ENCODE measurements at places on chromosomes 7 and 10.

DNA sequence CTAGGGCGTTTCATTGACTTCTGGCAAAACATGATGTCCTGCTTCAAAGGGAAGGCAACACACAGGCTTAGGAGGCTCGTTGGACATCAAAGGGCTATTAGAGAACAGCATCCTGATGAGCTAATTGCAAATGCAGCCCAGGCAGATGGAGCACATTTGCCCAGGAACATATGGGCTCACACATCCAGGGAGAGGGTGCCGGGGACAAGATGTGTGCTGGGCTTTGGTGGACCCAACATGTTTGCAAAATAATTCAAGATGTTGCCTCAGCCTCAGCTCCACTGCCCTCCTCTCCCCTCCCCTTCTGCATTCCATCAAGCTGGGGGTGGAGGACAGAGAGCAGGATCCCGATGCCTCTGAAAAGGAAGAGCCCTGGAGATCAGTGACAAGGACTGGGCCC is 217.1 kb upstream of the ZMIZ1 start:
- peak; percentile 35 for DNase-seq

- no peak for DNase-seq
Observed at GRCh38 chr7:150340024-150340749, 1.2 kb downstream of the RARRES2 start.

- no peak for DNase-seq
Observed at GRCh38 chr7:51265066-51265907, 51.3 kb downstream of the COBL start.

GRCh38 chr10:63237396-63237795 is 104.3 kb downstream of the NRBF2 start:
- no peak for DNase-seq

DNA sequence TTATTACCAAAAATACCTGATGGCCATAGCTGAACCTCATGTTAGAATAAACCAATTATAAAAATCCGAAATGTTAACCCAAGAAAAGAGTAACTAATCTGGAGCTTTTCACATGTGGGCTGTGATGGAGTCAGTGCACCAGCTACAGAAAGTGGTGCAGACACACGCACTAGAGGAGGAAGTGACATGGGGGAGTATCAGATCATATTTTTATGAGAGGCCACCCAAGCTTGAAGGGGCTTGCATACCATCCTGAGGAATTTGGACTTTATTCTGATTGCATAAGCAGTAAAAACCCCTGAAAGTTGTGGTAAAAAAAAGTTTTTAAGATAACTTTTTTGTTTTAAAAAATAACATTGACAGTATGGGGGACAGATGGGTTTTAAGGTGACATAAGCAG is 1148.5 kb upstream of the CELF2 start:
- DNase-seq = no peak

GRCh38 chr7:149217570-149217969 is 21.9 kb upstream of the ZNF212 start:
- no peak for DNase-seq

DNA sequence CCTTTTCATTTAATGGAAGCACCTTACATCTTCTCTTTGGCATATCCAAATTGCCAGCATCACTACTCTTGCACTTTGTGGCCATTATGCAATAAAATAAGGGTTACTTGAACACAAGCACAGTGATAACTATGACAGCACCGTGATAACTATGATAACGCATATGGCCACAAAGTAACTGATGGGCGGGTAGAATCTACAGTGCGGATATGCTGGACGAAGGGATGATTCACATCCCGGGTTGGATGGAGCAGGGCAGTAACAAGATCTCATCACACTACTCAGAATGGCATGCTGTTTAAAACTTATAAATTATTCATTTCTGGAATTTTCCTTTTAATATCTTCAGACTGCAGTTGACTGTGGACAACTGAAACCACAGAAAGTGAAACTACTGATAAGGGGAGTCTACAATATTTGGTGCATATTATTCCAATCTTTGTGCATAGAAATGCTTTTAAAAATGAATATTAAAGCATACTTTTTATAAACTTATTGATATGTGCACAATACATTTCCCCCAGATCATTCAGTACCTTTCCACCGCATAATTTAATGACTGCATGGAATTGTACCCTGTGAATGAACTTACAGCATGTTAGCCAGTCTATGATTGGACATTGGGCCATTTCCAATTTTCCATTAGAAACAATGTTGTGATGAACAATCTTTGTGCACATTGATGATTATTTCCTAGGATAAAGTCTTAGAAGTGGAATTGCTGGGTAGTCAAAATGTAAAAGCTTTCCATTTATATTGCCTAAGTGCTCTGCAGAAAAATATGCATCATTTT is 136.4 kb downstream of the WNT2 start:
- no peak for DNase-seq

DNA sequence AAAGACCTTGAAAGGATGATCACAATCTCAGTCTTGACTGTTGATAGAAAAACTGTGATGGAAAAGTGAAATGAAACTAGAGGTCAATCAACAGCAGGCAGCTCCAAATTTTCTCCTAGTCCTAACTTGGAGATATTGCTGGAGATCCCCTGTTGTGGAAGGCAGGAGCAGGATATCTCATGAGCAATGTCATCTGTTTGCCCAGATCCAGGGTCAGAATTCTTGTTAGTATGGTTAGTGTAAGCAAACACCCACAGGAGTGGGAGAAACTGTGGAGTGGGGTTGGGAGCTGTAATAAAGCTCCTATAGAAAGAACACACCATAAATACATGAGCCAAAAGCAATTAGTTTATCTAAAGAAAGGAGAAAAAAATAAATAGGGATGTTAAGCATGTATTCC is 169.0 kb downstream of the AKR1D1 start:
- DNase-seq = no peak

DNA sequence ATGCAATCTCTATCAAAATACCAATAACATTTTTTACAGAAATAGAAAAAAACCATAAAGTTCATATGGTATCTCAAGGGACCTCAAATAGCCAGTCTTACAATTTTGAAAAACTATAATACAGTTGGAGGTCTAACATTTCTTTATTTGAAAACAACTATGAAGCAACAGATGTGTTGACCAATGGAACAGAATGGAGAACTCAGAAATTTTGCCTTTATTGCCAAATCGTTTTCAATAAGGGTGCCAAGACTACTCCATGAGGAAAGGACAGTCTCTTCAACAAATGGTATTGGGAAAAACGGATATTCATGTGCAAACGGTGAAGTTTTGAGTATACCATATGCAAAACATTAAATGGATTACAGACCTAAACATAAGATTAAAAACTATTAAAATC is 470.8 kb upstream of the DPP6 start:
- DNase-seq = no peak

DNA sequence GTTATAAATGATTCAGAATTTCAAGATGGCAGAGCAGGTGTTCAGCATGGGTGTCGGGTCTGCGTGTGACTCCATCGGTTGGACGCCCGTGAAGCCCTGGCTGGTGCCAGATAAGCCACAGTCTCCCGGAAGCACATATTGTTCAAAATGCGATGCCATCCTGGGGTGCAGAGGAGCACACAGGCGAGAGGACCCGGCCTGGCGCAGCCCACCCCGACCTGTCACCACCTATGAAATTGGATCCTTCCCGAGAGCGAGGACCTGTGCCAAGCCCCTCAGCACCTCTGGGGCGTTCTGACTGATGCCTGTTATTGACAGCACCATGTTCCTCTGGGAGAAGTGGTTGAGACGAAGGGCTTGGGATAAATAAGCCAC is 110.1 kb downstream of the ACTR3B start:
- DNase-seq = no peak

DNA sequence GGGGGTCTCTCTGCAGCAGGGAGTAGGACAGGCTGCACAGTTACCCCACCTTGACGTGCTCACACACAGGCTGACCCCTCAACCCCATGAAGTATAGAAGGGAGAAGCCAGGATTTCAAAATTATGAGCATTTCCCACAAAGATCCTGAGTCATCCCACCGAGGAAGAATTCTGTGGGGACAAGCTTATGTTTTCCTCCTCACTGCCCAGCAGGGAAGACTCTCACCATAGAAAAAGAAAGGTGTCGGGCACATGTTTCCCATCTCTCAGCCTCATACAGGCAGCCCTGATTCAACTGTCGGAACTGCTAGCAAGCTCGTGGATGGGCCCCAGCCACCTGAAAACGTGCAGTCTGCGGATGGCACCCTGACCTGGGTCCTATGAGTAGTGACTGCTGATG is 499.7 kb upstream of the MKI67 start:
- DNase-seq = no peak

DNA sequence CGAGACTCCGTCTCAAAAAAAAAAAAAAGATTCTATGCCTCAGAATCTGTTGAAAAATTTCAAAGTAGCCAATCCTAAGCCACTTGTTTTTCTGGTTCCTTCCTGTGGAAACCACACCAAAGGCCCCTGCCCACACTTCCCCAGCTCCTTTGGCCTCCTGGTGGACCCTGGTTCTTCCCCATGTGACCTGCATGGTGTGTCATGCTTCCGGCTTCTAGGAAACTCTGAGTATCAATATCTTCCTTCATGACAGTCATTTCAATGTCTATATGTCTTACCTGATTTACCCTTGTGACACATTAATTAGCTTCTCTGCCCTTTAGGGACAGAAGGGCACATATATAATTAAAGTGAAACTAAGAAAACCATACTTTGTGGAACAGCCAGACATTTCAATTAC is 80.4 kb upstream of the GRB10 start:
- DNase-seq = no peak

GRCh38 chr7:71996141-71996540 is 416.0 kb downstream of the CALN1 start:
- no peak for DNase-seq

DNA sequence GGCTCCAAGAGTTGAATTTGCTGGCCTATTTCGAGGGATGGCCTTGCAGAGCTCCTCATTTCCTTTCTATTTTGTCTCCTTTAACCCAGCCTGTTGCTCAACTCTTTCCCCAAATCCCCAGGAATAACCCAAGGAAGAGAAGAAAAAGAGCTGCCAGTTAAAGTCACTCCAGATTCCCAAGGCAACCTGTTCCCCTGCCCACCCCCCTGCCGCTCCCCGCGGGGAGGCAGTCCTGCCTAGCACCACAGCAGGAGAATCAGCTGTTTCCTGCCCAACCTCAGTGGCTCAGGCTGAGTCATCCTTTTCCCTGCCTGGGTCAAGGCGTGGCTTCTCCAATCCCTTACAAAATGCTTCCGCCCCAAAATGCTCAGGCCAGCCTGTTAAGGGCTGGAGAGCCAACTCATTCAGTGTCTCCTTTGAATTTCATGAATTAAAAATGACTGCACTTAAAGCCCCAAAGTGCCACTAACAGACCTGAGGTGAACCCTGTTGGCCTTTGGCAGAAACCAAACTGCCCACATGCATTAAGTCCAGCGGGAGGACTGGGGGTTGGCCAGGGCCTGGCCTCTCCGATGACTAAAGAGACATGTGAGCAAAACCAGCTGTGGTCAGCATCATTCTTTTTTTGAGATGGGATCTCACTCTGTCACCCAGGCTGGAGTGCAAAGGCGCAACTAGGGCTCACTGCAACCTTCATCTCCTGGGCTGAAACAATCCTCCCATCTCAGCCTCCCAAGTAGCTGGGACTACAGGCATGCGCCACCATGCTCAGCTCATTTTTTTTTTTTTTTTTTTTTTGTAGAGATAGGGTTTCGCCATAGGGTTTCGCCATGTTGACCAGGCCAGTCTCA is 83.2 kb upstream of the KIF5B start:
- peak; percentile 50 for DNase-seq

DNA sequence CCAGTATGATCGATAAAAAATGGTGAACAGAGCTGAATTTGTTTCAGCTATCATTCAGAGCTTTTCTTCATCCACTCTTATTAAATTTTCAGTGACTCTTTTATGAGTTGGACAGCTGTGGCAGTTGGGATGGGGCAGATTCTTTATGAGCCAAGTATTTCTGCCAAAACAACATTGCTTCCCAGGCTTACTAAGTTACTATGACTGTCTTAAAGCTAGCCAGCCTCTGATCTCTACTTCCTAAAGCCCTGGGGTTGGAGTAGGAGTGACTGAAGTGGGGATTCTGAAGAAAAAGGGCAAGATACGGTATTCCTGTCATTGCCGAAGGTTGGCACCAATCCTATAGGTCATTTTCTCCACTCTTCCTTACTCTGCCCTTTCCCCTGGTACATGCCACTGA is 12.7 kb downstream of the RPP30 start:
- DNase-seq = no peak

DNA sequence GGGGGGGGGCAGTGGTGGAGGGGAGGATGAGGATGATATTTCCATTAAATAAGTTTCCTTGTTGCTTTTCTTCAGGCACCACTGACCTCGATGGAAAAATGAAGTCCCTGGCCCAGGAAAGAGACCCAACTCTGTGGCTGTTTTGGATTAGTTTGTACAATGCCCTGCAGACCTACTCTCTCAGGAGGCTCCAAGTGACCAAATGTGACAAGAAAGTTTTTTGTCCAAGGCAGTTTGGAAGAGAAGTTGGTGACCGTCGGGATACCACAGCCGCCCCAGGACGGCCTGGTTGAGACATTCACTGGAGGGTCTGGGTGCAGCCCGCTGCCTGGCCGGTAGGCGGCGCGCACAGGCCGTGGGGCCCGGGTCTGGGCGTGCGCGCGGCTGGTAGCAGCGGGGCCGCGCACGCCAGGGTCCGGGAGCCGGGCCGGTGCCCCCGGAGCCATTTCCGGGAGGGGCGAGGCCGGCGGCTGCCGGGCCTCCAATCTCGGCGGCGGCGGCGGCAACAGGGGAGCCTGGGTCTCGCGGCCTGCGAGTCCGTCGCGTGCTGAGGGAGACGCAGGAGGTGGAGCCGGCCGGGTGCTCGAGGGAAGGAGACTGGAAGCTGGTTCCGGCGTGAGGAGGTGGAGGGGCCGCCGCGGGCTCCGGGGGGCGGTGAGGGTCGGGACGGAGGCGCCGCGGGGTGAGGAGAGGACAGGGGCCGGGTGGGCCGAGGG is at the start of gene SGPL1:
SGPL1 (plus strand) TSS at position 445 of the 716 bp plus-strand sequence. CDS start 906 bp downstream, outside the sequence.
- DNase-seq = no peak

DNA sequence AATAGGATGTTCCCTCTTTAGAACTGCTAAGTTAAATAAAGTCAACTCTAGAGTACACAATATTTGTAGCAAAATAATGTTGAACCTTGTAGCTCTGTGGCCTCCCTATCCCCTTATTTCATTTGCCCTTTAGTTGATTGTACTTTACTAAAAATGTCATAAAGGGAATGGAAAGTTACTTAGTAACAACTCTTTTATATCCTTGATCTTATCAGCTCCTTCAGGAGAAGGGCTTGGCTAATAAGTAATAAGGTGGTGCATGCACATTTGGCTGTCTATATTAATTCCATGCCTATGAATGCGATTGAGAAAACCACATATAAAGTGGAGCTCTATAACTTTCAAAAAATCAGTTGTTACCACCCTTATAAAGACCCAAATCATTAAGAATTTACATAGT is 41.5 kb upstream of the GATA3 start:
- no peak for DNase-seq

DNA sequence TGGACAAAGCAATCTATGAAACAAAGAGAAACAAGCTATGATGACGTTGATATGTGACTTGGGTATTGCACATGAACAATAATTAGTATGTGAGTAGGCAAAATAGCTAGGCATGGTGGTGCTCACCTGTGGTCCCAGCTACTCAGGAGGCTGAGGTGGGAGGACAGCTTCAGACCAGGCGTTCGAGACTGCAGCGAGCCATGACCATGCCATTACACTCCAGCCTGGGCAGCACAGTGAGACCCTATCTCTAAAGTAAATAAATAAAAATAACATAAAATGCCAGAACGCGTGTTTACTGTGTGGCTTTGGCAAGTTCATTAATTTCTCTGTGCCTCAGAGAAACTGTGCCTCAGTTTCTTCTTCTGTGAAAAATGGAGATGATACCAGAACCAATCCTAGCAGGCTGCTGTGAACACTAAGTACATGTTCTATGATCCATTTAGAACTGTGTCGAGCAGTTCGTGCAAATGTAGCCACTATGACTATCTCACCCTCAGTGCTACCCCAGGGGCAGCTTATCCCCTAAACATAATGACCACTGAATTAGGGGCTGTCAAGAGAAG is 9.3 kb upstream of the TNS3 start:
- DNase-seq = no peak
